Hematopoietic multipotent progenitor cell treated with erythropoietin and hydrocortisone succinate and interleukin-3 and kit ligand, for 17 days (in vitro differentiated cells): ENCODE measurements at places on chromosomes 4 and X.
A peak's percentile ranks its signal among the peaks of the same experiment; 100 is the strongest.

DNA sequence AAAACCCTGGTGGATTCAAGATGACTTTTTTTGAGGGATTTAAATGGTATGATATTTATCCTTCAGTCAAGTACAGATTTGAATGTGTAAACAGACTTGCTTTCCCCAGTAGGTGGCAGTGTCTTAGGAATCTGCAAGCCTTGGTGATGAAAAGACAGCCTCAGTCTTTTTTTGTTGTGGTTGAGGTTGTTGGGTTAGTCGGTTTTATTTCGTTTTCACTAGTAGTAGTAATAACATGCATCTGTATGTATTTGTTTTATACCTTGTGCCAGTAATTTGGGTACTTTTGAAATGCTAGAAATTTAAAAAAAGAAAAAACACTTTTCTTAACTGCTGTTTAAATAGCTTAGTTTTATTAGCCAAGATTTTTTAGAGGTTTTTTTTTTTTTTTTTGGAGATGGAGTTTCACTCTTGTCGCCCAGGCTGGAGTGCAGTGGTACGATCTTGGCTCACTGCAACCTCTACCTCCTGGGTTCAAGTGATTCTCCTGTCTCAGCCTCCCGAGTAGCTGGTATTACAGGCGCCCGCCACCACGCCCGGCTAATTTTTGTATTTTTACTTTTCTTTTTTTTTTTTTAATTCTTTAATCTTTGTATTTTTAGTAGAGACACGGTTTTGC is 39.2 kb downstream of the COPS4 start:
- DNase-seq, result peak; percentile 76

DNA sequence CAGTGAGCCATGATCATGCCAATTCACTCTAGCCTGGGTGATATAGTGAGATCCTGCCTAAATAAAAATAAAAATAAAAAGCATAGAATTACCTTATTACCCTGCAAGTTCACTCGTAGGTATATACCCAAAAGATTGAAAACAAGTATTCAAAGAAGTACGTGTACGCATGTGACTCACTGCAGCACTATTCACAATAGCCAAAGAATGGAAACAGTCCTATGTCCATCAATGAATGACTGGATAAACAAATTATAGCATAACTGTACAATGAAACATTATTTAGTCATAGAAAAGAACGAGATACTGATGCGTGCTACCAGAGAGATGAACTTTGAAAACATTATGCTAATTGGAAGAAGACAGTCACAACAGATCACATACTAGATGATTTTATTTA is 204.6 kb upstream of the DIAPH2 start:
- no peak for DNase-seq

GRCh38 chrX:7330971-7331746 is 183.2 kb upstream of the PUDP start:
- DNase-seq, result no peak

- DNase-seq, result no peak
Observed at GRCh38 chr4:87758270-87758669, 41.1 kb upstream of the IBSP start.

- no peak for DNase-seq
Observed at GRCh38 chr4:148344352-148344751, 97.9 kb downstream of the NR3C2 start.

DNA sequence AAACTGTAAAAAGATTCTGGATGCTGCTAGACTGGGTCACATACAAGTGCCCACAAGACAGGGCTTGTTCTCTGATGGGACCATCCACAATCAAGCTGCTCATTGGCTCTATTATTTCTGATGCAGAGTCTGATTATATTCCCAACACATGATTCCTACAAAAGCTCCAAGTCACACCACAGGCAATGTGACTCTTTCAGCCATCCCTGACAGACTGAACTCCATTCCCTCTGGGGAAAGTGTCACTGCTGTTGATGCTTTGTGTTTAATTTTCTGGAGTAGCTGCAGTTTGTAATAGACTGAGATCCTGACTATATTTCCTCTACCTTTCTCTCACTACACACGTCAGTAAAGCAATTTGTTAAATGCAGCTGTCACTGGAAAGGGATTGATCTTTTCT is 55.4 kb upstream of the BCLAF3 start:
- DNase-seq, result no peak

GRCh38 chr4:146155152-146155724 is 20.3 kb upstream of the LSM6 start:
- no peak for DNase-seq

GRCh38 chr4:26839534-26839951 is 21.1 kb upstream of the STIM2 start:
- no peak for DNase-seq

GRCh38 chrX:11172415-11172814 is 61.3 kb downstream of the HCCS start:
- DNase-seq, result no peak

DNA sequence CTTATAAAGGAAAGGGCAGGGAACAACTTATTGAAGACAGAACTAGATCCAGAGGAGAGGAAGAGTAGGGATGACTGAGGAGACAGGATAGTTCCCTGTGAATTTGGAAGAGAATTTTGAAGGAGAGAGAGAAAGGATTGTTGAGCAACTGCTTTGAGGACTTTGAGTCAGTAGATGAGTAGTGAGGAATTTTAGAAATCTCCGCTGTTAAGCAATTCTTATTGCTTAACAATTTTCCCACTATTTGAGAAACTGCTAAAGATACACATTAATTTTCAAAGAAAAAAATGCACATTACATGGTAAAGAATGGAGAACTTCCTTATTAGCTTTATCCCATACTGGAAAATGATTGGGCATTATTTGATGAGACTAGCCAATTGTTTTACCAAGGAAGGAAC is 116.3 kb upstream of the NRK start:
- DNase-seq, result no peak

GRCh38 chr4:48470570-48470969 is 12.6 kb upstream of the SLC10A4 start:
- no peak for DNase-seq

GRCh38 chrX:6184900-6185515 is 43.7 kb downstream of the NLGN4X start:
- DNase-seq, result no peak

DNA sequence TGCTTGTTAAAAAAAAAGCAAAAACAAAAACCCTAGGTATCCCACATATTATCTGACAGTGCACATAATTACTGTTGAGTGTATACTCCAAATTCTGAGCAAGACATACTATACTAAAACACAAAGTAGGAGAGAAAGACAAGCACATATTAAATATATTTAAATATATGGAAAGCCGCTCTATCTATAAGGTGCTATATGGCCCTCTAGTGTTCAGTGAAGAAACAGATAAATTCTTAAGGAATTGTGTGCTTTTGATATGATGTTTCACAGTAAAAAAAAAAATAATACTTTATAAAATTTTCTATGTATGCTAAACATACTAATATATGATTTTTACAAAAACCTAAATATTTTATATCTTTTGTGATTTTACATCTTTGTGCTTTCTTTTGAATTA is 137.8 kb downstream of the FBXW7 start:
- DNase-seq, result no peak

DNA sequence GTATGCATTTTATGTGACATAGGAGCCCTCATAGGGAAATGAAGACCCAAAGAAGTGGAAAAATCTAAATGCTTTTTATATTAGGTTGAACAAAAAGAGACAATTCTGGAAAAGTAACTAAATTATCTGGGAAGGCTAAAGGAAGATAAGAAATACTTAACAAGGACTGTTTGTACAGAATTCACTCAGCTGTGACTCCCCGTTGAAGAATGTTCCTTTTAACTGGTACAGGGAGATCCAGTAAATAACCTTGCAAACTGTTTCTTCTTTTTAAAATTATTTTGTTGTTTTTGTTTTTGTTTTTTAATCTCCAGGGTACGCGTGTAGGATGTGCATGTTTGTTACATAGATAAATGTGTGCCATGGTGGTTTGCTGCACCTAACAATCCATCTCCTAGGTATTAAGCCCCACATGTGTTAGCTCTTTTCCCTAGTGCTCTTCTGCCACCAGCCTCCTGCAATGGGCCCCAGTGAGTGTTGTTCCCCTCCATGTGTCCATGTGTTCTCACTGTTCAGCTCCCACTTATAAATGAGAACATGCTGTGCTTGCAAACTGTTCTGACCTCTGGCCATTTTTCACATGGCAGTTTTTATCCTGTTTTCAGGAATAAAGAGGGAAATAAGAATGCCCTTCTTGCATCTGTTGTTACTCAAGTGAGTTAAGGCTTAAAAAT is 81.7 kb downstream of the PWWP3B start:
- no peak for DNase-seq

- DNase-seq, result no peak
Observed at GRCh38 chrX:78746496-78746895, 1.0 kb upstream of the LPAR4 start.

GRCh38 chr4:2040391-2041238 is 18.5 kb upstream of the NAT8L start:
- no peak for DNase-seq

- no peak for DNase-seq
Observed at GRCh38 chr4:166658585-166658984, 575.7 kb downstream of the SPOCK3 start.

DNA sequence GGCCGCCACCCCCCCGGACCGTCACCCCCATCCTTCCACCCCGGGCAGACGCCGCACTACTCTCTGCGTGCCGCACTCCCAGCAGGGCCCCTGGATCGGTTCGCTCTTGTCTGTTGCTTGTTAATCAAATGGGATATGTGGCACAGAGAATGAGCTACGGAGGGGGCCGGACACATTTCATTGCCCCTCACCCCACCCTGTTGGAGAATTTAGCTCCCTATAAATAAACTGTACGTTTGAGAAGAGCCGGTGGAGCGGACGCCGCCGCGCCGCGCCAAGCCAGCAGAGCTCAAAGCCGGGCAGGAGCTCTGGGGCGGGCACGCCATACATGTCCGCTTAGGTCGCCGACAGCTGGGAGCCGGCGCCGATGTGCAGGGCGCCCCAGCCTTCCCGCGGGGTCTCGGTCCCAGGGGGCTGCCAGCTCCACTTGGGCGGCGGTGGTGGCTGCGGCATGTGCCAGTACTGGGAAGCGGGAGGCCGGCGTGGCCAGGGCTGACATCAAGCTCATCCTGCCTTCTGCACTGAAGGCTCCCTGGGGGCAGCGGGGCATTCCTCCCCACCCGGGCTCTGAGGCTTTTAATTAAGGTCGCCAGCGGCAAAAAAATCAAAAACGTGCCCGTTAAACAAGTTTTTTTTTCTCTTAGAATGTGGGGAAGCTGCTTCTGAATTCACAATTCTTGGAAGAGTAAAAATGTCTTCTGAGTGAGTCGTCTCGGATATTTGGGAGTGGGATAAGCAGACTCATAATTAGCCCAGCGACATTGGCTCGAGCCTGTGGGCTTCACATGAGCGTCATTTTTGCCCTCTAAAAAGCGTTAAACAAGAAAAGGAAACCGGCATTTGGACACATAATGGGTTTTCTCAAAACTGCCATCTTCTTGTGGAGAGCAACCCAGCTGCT is 1.1 kb upstream of the PCDH19 start:
- DNase-seq, result no peak

DNA sequence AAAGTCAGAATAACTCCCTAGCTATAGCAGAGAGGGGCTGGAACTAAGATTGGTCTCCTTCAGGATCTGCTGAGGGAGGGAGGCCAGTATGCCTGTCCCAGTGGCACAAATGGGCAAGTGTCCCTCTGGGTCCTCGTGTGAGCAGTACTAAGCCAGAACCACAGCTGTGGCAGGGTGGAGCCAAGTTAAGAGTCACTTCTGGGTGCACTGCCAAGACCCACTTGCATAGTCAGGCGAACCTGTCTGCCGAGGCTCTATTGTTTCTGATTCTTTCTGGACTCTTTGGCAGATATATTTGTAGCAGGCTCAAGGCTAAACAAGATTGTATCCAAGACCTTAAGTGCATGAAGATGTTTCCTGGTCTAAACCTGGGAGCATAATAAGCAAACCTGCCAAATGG is 1123.7 kb upstream of the POU3F4 start:
- DNase-seq, result no peak

DNA sequence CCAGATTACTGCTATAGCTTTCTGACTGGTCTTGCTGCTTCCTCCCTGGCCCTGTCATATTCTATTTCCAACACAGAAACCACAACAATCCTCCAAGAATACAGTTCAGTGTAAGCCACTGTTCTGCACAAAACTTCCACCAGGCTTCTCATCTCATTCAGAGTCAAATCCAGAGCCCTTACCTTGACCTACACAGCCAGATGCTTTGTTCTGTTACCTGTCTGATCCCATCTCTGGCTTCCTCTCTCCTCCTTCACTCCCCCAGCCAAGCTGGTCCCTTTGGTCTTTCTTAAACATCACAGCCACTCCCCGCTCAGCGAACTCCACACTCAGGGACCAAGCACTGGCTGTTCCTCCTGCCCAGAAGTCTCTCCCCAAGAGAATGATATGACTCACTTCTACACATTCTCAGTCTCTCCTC is 84.8 kb upstream of the BMP2K start:
- no peak for DNase-seq

- DNase-seq, result no peak
Observed at GRCh38 chrX:13167481-13168231, 123.2 kb upstream of the FAM9C start.
